Iris pigment epithelial cell (primary cell): ENCODE measurements at places on chromosomes 5 and 9.

DNA sequence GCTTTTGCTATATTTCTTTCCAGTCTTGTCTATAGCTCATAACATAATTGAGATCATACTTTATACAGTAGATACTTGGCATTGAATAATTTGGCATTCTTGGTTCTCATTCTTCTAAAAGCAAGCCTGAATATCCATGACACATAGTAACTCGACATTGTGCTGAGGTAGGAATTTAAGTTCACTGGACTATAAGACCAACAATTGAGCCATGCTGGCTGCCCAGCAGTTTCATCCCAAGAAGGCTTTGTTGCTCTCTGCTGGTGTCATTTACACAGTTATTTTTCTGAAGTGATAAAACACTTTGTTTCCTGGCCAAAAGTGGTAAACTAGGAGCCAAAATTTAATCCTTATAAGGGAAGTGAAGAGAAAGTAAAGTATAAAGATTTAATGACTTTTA is 192.0 kb downstream of the ADAMTSL1 start:
- DNase-seq = peak; percentile 20

GRCh38 chr5:80689627-80690026 is 34.8 kb upstream of the DHFR start:
- no peak for DNase-seq

DNA sequence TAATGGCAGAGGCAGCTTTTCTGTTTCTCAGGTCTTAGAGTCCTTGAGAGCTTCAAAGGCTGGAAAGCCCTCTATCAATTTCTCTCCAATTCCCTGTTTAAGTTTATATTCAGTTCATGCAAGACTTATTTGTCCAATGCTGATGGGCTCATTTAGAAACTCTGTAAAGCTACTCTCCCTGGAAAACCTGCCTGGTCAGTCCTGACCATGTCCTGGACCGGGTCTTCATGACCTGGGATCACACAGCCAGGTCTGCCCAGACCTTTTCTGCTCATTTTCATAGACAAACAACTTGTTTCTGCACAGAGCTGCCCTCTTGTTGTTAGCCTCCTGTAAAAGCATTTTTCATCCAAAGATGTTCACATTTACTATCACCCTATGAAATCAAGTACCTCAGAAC is 85.4 kb upstream of the TBCA start:
- no peak for DNase-seq

- DNase-seq = peak; percentile 67
Observed at GRCh38 chr5:54725391-54726280, 208.1 kb downstream of the SNX18 start.

- DNase-seq = no peak
Observed at GRCh38 chr5:113213551-113214425, 221.0 kb downstream of the TSSK1B start.
